CD4-positive, alpha-beta T cell treated with Interleukin-17A for 1 hour (primary cell): ENCODE measurements at places on chromosomes 6 and 20.

GRCh38 chr6:78390066-78390465 is 477.3 kb upstream of the IRAK1BP1 start:
- no peak for DNase-seq

- DNase-seq = no peak
Observed at GRCh38 chr6:11233673-11234573, 1.5 kb upstream of the NEDD9 start.

DNA sequence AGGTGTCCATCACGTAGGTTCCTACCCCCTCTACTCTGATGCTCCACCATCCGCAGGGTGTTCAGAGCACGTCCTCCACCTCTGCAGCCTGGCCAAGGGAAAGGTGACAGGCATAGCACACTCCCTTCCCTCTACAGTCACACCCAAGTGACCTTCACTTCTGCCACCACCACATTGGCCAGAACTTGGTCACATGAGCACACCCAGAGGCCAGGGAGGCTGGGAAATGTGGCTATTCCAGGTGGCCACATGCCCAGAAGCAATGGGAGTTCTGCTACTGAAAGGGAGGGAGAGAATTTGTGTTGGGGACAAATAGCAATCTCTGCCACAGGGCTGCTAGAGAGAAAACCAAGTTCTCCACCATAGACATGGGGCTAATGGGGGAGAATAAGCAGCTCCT is 180.3 kb downstream of the NFATC2 start:
- DNase-seq = no peak

GRCh38 chr6:131532580-131533039 is 40.4 kb upstream of the ARG1 start:
- no peak for DNase-seq

DNA sequence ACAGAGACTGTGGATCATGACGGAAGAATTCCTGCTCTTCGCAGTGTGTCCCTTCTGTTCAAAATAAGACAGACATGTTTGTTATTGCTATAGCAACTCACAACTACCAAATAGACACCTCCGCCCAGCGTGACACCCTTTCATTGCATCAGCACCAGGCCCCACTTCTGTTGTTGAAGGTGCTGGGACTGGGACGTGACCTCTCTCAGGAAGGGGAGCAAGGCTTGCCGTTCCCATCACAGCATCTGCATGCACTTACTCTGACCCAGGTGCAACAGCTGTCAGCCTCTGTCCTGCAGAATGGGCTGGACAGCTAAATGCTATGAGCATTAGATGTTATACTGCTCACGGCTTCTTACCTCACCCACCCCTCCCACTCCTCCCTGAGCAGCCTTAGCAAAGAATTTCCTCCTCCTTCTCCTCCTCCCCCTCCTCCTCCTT is 94.1 kb downstream of the DACT2 start:
- no peak for DNase-seq

- no peak for DNase-seq
Observed at GRCh38 chr6:20055916-20056315, 156.4 kb downstream of the MBOAT1 start.

DNA sequence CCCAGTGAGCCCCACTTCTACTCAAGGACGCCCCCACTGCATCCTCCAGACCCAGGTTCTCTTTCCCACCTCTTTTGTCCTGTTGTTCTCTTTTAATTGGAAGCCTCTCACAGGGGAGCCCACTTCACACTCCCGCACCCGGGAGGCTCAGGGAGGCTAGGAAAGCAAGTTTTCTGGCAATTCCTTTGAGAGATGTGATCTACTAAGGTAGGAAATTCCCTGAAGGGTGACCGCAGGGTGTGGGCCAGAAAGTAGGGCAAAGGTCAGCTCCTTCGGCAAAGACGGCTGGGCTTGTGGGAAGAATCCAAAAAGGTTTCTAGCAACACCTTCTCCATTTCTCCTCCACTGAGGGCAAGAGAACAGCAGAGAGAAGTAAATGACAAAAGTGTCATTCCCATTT is 98.1 kb upstream of the PTPN1 start:
- DNase-seq = no peak

DNA sequence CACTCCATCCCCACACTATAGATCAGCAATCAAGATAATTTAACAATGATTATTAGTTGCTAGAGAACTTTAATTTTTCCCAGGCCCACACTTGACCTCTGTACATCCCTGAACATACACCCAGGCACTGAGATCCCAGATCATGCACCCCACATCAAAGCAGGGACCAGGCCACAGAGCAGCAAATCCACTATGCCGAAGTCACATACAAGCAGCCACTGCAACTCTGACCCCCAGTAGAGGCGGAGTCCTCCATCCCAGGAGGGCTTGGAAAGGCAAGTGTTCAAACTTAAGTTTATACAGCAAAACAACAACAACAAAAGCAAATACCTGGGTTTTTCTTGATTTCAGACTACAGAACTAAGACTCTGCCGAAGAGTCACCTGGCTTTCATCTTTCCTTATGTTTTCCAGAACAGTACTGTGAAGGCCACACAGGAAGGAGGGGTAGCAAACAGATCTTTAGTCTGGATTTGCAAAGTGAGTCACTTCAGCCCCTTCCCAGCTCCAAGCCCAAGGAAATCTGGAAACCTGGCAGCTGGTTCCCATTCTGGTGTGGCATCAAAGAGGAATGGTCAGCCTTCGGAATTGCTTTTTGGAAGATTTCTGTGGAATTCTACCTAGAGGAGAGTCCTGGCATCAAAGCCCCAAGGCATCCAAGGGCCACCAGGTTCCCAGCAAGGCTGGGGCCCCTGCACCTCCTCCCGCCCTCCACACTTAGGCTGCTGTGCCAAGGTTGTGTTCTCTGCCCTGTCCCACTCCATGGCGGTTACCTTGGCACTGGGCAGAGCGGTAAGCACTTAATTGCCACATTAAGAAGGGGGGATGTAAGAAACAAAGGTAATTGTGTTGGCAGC is 7.3 kb downstream of the JAG1 start:
- DNase-seq = no peak

- DNase-seq = no peak
Observed at GRCh38 chr20:18057101-18057993, at the start of gene OVOL2. TSS of gene OVOL2 (minus strand) at chr20:18057916. CDS start at chr20:18057634, 282 bp downstream.

GRCh38 chr6:87784690-87785089 is 82.7 kb upstream of the AKIRIN2 start:
- no peak for DNase-seq
